ENCODE measurements at places on chromosomes 12 and 14.

GRCh38 chr12:7047306-7047705 is 13.2 kb upstream of the C1S start:
- DNase-seq, result no peak

DNA sequence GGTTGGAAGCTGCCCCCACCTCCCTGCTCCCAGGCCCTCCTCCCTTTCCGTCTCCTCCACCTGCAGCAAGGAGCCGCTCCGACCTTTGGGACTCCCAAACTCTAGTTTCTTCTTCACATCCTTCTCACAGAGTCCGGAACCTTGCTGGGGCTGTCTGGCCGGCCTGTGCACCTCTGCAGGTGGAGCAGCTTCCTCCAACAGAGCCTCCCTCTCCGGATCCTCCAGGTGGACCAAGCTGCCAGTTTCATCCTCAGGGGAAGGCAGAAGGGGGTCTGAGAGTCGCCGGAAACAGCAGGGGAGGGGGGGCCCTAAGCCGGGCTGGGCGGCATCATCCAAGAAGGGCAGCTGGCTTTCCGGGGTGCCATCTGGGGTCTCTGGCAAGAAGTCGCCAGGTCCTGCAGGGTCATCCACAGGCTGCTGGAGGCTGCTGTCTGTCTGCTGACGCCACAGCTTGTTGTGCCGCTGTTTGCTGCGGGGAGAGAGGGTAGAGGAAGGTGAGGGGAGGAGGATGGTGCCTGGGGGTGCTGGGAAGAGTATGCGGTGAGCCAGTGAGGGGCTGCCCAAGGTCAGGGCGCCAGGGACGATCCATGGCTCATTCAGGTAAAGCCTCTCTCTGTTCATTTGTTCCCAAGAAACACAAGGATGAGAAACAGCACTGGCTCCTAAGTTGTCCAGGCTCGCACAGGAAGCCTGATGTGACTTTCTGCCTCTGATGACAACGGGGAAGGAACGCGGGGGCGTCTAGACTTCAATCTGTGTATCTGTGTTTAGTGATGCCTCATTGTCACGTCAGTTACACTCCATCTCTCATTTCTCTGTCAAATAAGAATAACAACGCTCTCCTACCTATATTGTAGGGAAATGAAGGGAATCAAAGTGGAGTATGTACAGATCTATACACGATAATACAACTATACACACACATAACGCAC is 61.3 kb upstream of the CORO1C start:
- DNase-seq, result no peak

DNA sequence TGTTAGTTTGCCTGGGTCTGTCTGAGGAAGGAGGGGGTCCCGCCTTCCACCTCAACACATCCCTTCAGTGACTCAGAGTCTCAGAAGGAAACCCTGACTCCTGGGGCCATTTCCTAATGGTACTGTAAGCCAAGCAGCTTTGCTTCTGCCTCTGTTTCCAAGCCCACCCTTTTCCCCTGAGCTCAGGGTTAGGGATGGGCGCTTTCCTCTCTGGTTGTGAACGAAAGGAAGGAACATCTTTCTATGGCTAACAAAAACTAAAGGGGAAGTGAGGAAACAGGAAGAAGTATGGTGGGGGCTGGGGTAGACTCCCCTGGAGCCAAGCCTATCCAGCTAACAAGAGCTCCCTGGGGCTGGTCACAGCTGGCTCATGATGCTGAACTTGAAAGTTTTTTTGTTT is 11.6 kb upstream of the UNC119B start:
- DNase-seq, result no peak

GRCh38 chr12:70178038-70178437 is 65.2 kb upstream of the CNOT2 start:
- DNase-seq, result no peak

Measured in RCC 7860 (cell line).